Foreskin keratinocyte (primary cell): ENCODE measurements at places on chromosomes 3 and 15. TPM values are rescaled to one million over a fixed set of nuclear protein-coding genes. Genes with fewer than 3 reads are reported as not detected.

Gene ALPK3
- 0.11 and 0.34 TPM in 2 replicates for total RNA-seq

Gene CCDC39
- total RNA-seq = not detected in 2 replicates

Gene ZNF662
- 1.7 and 2.0 TPM in 2 replicates for total RNA-seq

Gene PIERCE2
- total RNA-seq = 1.0 and 1.4 TPM in 2 replicates

Gene CTXN2
- not detected in 2 replicates for total RNA-seq

Gene FETUB
- total RNA-seq = 0.07 TPM in 1 of 2 replicates, not detected in the other

Gene TRAIP
- total RNA-seq = 13.9 and 14.8 TPM in 2 replicates

Gene TMEM202
- total RNA-seq = not detected in 2 replicates

Gene GNAI2
- total RNA-seq = 242 and 258 TPM in 2 replicates

Gene ISY1
- total RNA-seq = 28.3 and 31.4 TPM in 2 replicates

Gene CHRD
- total RNA-seq = not detected in 2 replicates

Gene DLL4
- not detected in 2 replicates for total RNA-seq

Gene LRRIQ4
- 0.04 TPM in 1 of 2 replicates, not detected in the other for total RNA-seq

Gene FYCO1
- total RNA-seq = 14.1 and 18.7 TPM in 2 replicates

Gene GPR156
- 0.35 and 0.54 TPM in 2 replicates for total RNA-seq

Gene CHCHD6
- total RNA-seq = 28.1 and 28.7 TPM in 2 replicates

Gene NRG4
- not detected in 2 replicates for total RNA-seq

Gene RHCG
- total RNA-seq = 0.54 and 0.56 TPM in 2 replicates

Gene AHSG
- 0.21 TPM in 1 of 2 replicates, not detected in the other for total RNA-seq
